ENCODE measurements at places on chromosomes 7 and 10.

DNA sequence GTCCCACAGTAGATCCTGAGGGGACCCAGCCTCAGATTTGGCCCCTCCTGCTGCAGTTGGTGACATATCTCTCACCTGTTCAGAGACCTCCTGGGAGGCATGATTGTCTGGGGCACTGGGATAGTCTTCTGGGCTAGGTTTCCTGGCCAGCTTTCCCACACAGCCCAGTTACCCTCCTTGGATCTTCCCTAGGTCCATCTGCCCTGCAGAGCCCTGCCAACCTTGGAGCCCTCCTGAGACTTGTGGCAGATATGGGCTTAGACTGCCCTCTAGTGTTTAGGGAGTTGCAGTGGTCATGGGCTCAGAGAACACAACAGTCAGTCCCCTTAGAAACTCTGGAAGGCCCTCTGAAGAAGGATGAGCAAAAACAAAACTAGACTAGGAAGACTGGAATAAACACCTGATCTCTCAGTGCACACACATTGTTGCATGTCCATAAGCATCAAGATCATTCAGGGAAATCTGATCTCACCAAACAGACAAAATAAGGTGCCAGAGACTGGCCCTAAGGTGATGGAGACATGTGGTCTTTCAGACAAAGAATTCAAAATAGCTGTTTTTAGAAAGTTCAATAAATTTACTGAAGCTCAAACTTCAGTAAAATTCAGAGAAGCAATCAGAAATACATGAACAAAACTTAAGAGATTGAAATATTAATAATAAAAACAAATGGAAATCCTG is 324.6 kb downstream of the ATRNL1 start:
- no peak for DNase-seq

DNA sequence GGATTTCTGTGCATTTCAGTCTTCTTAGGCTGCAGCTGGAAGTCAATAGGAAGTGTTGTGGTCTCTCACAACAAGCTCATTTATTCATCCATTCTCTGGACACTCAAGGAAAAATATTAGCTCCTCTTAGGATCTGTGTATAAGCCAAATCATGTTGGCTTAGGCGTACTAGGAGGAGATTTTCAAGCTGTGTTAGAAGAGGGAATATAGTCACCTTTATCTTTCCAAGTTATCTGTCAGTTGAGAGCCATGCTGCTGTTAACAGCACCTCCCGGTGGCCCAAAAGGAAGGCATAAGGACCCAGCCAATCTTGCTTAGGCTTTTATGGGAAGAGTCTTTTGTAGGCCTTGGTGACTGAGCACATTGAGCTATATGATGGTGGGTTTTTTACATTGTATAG is 220.0 kb downstream of the LRMDA start:
- no peak for DNase-seq

- DNase-seq = no peak
Observed at GRCh38 chr10:71127104-71127503, 85.3 kb upstream of the UNC5B start.

GRCh38 chr10:35797187-35797586 is 155.1 kb upstream of the FZD8 start:
- no peak for DNase-seq

- DNase-seq = no peak
Observed at GRCh38 chr7:91199601-91200000, 64.6 kb upstream of the FZD1 start.

- peak; percentile 33 for DNase-seq
Observed at GRCh38 chr10:43287056-43288007, 20.5 kb upstream of the RASGEF1A start.

DNA sequence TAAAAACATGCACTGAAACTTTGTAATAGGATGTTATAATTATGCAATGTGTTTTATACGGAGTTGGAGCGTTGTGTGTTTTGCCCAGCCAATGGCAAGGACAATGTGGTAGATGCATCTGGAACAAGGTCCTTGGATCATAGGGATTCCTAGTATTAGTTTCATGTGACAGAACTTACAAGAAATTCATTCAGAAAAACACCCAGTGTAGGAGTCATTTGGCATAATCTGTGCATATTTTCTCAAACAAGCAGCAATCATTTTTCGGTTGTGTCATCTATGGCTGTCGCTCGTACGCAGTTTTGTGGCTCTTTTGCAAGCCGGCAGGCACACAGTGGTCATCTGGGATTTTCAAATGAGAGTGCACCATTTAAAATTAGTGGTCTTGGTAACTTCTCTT is 19.8 kb downstream of the CREB5 start:
- no peak for DNase-seq

GRCh38 chr10:78696791-78697395 is 371.9 kb upstream of the ZMIZ1 start:
- DNase-seq = no peak

- DNase-seq = no peak
Observed at GRCh38 chr7:4202954-4203353, 479.1 kb upstream of the FOXK1 start.

DNA sequence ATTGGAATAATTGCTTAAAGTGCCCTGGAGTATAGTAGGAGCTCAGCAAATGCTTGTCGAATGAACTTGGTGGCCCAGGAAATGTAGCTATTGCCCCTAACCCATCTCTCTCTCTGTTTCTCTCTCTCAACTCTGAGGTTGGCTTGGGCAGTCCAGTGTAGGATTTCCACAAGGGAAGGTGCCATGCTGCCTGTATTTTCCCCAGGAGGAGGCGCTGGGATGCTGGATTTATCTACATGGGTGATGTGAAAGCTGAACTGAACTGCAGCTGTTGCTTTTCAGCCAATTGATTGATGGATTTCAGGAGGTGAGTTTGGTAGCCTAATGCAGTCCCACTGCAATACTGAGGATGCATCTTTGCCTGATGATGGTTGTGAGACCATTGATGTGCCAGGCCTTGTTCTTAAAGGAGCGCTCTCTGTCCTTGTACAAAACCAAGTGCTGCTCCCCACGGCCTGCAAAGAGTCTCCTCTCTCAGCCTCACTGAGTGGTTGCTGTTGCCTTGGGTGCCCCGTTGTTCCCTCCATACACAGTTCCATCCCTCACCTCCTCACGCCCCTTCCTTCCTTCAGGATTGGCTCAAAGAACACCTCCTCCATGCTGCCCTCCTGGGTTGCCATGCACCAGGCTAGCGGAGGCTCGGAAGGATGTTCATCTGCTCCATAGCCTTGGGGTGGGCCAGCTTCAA is 200.6 kb downstream of the GLRX3 start:
- no peak for DNase-seq

GRCh38 chr7:121666306-121666705 is 206.7 kb upstream of the PTPRZ1 start:
- DNase-seq = no peak

- DNase-seq = no peak
Observed at GRCh38 chr10:20970708-20971107, 73.6 kb upstream of the NEBL start.

- DNase-seq = no peak
Observed at GRCh38 chr7:46205478-46205877, 284.4 kb upstream of the IGFBP3 start.

- DNase-seq = no peak
Observed at GRCh38 chr10:89589101-89589720, 53.8 kb upstream of the SLC16A12 start.

- DNase-seq = no peak
Observed at GRCh38 chr10:116915340-116915739, 66.0 kb downstream of the ENO4 start.

GRCh38 chr10:69360485-69361302 is 56.0 kb downstream of the TACR2 start:
- no peak for DNase-seq

DNA sequence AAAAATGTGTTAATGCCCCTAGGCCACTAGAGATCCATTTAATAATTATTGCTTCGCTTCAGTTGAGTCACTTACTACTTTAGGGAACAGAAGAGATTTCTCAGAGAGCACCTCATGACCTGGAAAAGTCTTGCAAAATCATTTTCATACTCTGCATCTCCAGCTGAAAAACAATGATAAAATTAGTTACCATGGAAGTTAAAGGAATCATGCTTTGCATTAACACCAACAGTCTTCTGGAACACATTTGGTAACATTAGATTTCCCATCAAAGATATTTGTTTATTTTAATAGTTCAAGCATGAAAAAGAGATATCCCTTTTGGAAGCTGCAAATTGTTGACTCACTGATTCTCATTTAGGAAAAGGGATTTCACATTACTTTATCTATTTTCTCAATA is 1.8 kb upstream of the STEAP2 start:
- no peak for DNase-seq

- DNase-seq = no peak
Observed at GRCh38 chr7:138243430-138243829, 167.2 kb downstream of the AKR1D1 start.

DNA sequence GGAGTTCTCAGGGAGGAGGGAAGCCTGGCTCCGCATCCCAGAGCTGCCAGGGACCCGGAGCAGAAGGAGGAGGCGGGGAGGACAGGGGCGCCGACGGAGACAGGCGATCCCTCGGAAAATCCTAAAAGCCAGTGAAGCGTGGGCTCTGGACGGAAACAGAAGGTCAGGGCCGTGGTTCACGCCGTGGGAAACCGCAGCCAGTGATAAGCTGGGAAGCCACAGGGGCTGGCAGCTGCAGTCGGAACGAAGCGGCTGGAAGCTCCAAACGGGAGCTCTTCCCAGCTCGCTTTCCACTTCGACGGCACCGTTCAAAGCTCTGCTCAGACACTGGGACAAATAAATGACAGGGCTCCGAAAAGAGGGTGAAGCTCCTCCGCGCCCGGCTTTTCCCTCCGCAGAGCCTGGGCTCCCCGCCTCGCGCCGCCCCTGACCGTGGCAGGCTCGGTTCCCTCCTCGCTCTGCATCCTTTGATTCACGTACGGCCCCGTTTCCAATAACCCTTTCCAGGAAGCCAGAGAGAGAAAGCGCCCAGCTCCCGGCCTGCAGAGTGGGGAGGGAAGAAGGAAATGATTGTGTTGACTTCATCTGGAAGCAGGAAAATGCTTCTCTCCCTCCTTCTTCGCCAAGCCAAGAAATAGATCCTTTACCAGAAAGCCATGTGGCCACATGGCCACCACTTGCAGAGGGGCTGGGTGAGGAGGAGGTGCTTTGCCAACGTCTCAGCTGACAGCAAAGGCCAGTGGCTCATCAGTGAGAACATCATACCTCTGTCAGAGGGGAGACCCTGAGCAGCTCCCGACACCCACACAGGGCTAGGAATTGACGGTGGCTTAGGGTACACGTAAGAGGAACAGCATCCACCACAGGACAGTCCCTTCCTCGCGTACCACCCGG is 57.4 kb downstream of the ADRB1 start:
- no peak for DNase-seq

All from effector memory CD4-positive, alpha-beta T cell (primary cell).